NCI-H774 (cell line): ENCODE measurements at places on chromosomes 13 and 19.
A peak's percentile ranks its signal among the peaks of the same experiment; 100 is the strongest.

DNA sequence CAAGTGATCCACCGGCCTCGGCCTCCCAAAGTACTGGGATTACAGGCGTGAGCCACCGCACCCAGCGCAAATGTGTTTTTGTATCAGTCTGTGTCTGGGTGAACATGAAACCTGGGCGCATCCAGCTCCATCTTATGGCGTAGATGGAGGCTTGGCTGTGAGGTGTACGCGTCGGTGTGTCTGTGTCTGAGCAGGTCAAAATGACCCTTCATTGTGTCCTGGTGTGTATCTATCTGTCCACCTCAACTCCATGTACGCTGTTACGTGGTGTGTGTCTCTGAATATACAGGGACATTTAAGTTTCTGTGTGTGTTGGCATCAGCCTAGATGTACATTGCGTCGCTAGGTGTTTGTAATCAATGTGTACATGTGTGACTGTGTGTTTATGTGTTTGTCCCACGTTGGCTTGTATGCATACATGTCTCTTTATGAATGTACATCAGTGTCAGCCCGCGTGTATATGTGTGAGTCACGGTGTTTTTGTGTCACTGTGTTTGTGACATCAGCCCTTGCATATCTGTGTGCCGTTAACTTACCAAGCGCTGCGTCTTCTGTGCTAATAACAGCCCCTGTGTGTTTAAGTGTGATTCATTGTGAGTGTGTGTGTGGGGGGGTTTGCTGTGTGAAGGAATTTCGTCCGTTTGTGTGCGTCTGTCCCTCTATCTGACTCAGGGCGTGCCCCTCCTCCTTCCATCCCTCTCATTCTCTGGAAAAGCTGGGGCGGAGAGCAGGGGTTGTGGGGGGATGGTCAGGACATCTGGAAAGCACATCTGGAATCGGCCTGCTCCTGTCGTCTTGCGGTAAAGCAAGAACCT, 6.4 kb downstream of the AXL start:
- no peak for DNase-seq

- peak; percentile 99 for DNase-seq
Measured at GRCh38 chr19:9818734-9819595, at the start of gene FBXL12. FBXL12 (minus strand) TSS chr19:9819079; CDS start chr19:9818813, 266 bp downstream.

DNA sequence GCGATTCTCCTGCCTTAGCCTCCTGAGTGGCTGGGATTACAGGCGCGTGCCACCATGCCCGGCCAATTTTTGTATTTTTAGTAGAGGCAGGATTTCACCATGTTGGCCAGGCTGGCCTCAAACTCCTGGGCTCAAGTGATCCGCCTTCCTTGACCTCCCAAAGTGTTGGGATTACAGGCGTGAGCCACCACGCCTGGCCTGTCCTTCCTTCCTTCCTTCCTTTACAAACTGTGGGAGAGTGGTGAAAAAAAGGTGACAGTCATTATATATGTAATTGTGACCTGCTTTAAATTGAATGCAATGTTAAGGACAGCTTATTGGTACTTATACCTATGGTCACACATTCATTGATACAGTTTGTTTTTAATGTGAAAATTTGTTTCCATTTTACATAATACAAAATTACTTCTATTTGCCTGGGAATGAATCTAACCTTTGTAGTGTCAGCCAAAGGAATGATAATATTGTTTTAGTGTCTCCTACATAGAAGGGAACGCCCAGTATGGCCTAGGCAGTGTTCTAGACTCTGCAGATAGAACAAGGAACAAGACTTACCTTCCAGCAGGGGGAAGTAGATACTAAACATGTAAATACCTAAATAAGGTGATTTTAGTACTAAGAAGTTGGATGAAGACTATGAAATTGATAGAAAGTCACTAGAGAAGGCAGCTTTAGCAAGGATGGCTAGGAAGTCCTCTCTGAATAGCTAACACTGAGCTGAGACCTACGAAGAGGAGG, 146.3 kb downstream of the GGACT start:
- DNase-seq, result no peak

DNA sequence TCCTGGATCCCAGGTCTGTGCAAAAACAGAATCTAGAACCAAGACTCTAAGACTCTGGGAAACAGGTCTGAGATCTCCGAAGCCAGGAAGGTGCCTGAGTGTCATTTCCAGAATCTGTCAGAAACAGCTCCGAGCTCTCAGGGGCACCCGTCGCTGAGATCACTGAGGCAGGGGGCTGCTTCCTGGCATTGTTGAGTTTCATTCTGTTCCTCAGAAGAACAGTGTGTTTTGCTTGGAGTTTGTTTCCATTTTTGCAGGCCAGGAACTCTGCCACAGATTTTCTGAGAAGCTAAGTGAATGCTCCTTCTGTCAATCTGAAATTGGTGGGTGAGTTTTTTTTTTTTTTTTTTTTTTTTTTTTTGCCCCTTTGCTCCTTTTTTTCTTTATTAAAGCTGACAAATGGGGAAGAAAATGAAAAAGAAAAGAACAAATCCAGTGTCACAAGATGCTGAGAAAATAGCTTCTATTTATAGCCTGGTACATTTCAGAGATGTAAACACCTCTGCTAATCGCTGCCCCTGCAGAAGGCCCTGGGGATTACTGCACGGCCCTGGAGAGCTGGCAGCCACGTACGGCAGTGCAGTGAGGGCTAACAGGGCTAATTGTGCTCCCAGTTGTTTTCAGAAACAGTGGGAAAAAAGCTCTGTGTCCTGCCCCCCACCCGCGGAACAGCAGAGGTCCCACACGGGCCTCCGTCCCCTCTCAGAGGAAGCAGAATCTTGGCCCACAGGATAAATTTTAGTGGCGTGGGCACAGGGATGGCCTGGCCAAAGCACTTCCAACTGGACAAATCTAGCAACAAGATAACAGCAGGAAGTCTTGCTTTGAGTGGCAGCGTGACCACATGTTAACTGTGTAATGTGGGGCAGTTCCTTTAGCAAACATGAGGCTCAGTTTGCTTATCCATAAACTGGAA, 237.6 kb upstream of the IRS2 start:
- DNase-seq, result peak; percentile 80

DNA sequence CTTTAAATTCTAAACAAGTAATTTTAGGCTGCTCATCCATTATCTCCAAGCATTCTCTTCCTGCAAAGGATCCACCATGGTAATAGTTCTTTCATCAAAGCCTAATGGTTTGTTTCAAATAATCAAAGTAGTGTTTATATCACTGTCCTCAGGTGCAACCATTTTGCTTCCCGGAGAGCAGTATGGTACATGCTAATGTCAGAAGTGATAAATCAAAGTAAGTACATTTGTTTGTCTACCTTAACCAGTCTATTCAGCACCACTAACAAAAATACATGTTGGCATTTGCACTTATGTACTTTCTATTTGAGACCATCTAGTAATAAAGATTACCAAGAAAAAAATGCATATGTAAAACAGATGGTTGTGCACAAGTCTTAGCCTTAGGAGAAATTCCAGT, 37.5 kb downstream of the DACH1 start:
- DNase-seq, result no peak

- DNase-seq, result no peak
Measured at GRCh38 chr19:44002212-44002565, 568 bp upstream of the ZNF230 start.

- DNase-seq, result no peak
Measured at GRCh38 chr13:98313922-98314292, 136.8 kb upstream of the RNF113B start.

DNA sequence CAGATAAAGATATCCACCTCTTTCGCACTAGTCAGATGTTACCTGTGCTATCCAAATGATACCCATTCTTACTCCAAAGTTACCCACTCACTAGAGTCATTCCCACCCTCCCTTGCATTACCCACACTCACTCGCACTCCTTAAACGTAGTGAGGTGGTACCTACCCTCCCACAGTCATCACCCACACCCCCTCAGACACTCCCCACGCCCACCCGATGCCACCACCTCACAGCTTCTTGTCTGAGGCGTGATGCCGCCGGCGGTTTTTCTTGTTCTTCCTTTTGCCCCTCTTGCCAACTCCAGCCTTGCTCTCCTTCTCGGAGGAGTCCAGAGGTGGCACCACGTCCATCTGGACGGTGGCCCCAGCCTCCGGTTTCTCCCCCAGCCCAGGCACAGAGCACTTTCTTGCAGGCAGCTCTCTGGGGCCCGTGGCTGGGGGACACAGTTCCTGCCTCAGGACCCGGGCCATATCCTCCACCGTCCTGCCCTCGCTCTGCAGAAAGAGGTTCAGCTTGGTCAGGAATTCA, 1.2 kb downstream of the PNMA8C start:
- DNase-seq, result no peak

DNA sequence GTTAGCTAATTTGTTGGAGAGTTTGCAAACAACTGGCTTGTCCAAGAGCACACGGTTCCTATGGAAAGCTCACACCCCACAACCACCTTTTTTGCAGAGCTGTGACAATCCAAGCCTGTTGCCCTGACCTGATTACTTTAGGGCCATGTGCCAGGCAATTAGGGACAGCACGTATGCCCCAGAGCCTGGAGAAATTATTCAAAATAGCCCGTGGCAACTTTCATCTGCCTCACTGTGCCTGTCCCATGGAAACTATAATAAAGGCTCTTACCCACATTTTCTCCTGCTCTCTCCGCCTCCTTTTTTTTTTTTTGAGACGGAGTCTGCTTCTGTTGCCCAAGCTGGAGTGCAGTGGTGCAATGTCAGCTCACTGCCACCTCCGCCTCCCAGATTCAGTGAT, 18.6 kb upstream of the FBN3 start:
- no peak for DNase-seq

GRCh38 chr13:28819046-28819730, 951 bp upstream of the MTUS2 start:
- DNase-seq, result no peak

DNA sequence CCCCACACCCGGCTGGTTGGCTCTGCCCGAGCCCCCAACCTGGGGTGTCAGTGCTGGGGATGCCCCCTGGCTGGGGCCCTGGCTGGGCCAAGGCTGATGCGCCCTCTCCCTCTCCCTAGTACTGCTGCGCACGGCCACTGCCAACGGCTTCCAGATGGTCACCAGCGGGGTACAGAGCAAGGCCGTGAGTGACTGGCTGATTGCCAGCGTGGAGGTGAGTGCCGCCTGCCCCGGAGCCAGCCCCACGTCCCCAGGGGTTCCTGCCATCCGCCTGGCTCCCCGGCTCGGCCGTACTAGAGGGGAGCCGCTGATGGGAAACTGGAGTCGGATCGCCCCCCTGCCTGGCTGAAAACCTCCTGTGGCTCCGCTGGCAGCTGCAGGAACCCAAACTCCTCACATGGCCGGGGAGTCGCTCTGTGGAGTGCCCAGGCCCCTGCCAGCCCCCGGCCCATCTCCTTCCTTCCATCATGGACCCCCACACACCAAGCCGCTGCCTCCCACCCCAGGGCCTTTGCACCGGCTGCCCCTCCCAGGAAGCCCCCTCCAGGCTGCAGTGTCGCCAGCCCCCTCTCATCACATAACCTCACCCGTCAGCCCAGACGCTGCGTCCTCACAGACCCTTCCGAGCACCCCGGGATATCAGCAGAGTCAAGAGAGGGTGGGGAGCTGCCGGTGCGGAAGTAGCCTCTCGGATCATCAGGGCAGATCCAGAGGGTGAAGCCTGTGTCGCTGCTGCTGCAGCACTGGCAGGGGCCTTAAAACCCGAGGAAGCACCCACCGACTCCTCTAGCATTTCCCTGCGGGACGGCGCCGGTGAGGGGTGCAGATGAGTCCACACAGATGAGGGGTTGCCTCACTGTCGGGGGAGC, 10.6 kb downstream of the NCLN start:
- DNase-seq, result no peak

DNA sequence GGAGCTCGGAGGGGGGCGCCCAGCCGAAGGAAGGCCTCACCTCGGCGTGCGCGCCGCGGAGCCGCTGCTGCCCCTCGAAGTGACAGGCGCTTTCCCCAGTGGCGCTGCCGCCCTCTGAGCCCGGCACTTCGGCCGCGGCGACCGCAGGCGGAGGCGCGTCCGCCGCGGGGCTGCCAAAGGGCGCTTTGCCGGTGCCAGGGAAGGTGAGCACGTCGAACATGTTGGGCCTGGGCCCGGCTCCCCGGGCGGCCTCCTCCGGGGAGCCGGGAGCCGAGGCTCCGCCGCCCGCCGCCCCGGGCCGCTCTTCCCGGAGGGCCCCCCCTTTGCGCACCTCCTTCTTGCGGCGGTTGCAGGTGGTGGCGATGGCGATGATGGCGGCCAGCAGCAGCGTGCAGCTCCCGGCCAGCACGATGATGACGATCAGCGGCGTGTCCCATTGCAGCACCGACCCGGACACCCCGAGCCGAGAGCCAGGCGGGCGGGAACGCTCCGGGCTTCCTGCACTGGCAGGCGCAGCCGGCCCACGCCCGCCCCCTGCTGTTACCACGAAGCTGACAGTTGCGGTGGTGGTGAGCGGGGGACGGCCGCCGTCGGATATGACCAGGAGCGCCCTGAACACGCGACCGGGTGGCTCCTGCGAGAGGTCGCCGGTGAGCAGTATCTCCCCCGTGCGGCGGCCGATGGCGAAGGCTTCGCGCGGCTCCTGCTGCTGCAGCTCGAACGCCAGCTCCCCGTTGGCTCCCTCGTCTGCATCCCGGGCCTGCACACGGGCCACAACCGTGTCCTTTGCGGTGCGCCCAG, 2.5 kb downstream of the PCDH8 start:
- no peak for DNase-seq

DNA sequence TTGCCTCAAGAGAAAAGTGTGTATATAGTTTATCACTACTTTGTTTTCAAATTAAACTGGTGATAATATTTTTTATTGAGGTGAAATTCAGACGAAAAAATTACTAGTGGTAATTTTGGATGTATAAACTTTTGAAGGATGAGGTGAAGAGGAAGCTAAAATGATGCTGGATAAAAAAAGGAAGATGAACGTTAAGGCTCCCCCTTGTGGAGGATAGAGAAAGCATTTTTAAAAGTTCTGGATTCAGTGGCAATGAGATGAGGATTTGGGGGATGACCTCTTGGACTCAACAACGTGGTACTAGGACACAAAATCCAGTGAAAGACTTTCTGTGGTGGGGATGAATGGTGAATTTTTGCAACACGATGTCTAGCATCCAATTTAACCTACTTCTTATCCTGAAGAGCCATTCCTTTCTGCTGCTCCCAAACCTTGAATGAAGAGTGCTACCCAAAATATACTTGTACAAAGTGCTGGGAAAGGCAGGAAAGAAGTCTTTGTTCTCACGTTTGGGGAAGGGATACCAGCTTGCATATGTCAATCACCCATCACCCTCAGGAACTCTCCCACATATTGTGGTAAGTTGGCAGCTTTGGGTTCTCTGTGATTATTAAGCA, 7.3 kb upstream of the SIGLEC5 start:
- no peak for DNase-seq

DNA sequence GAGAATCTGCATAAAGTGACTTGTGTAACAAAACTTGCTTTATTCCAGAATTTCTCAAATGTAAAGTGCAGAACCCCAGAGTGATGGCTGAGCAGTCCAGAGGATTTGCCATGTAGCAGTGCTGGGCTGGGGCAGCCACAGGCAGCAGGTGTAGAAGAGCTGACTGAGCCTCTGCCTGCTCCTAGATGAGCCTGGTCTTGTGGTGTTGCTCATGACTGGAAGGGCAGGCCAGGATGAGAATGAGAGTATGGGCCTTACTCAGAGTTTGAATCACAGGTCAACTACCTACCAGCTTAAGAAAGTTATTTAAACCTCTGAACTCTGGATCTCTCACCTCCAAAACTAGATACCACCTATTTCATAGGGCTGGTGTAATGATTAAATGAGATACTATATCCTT, 2.9 kb upstream of the C13orf42 start:
- DNase-seq, result no peak
